Stimulated activated CD8-positive, alpha-beta memory T cell treated with anti-CD3 and anti-CD28 coated beads, Interleukin-4, amount 100 ng/mL, for 1 hour (primary cell): ENCODE measurements at places on chromosomes 11 and 22.

DNA sequence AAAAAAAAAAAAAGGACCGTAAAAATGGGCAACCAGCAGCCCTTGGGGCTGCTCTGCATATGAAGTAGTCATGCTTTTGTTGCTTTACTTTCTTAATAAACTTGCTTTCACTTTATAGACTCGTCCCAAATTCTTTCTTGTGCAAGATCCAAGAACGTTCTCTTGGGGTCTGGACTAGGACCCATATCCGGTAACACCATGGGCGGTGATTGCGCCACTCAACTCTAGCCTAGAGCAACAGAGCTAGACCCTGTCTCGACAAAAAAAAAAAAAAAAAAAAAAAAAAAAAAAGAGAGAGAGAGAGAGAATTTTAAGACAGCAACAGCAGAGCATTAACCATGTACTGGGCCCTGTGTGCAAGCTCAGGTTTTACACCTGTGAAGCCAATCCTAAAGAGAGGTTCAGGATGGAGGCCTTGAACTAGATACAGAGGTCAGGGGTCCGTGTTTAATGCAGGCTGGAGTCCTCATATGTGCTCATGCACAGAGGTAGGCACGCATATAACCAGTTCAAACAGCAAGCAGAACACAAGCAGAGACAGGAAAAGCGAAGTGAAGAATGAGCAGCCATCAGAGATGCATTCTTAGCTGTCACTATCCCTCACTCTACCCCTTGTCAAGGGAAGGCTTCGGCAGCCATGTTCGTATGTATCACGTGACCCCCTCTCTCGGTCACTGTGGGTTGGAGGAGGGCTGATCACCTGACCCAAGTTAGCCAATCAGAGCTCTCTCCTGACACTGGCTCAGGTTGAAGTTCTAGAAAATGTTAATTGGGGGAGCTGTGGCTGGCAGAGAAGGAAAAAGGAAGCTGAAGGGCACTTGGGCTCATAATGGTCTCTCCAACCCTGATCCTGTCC, 16.7 kb upstream of the SYT12 start:
- no peak for DNase-seq

- no peak for DNase-seq
Measured at GRCh38 chr22:45672564-45673481, 1.2 kb downstream of the ATXN10 start.

- DNase-seq: no peak
Measured at GRCh38 chr22:29093501-29094300, 20.9 kb downstream of the KREMEN1 start.

DNA sequence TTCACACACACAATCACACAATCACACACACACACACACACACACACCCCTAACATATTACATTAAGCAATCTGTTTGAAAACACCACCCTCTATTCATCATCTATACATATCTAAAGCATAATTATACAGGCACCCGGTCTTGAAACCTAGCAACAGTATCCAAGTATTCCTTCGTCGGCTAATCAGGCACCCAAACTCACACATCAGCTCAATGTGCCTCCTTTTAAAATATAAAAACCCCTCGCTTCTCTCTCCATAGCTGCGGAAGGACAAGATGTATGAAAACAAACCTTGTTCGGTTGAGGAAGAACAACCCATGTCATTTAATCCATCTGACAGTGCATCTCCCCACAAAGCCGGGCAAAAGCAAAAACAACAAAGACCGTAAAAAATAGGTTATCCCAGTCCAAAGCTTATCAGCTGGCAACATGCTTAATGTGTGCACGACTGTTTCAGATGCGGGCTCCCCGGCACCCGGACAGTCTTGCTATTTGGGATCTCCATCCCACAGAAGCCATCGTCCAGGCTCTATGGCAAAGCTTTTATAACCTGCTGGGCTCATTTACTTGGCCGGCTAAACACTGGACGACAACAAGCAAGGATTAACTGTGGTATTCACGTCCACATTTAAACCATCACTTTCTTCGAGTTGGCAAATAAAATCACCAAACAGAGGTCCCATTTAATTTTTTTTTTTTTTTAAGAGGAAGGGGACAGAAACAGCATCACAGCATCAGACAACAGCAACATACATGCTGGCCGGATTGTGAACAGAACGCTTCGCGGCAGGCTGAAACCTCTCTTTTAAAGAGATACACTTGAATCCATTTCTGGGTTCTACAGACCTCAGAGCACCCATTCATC, 365.5 kb downstream of the SHANK2 start:
- no peak for DNase-seq

DNA sequence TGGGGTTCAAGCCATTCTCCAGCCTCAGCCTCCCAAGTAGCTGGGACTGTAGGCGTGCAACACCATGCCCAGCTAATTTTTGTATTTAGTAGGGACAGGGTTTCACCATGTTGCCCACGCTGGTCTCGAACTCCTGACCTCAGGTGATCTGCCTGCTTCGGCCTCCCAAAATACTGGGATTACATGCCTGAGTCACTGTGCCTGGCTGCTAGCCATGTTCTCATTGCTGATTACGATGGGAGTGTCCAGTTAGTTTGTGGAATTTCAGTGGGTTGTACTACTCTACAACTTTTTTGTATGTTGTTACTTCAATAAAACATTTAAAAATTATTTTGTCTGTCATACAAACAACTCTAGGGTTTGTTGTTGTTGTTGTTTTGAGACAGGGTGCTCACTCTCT, 4.8 kb upstream of the VPS11 start:
- DNase-seq: no peak

DNA sequence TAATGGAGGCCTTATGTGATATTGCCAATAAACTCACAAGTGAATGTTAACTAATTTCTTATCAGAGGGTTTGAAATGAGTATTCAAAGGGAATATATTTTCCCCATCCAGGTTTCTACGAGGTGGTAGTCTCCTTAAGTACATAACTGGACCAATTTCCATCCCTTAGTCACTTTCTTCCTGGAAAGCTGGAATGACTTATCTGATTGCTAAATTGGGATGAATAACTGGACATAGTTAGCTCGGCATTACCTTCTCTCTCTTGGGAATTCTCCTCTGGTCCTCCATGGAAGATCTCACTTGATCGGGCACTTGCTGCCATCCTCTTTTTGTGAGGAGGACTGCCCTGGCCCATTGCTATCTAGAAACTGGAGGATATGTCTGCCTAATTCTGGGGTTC, 109.1 kb downstream of the TRPC6 start:
- no peak for DNase-seq

DNA sequence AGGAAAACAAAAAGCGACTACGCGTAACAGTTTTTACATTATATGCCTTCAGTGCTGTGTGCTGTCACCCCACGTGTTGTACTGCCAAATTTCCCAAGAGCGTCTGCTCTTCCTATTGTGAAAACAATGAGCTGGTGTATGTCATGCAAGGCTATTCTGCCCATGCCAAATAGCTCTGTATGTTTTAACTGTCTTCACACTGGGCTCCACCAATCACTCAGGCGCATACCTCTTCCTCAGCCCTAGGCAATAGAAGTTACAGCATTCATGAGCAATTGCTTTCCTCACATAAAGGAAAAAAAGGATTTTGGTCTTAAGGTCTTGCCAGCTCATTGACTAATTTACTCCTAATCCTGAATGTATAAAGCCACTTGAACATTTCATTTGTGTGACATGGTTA, 606.8 kb downstream of the NTM start:
- DNase-seq: no peak

DNA sequence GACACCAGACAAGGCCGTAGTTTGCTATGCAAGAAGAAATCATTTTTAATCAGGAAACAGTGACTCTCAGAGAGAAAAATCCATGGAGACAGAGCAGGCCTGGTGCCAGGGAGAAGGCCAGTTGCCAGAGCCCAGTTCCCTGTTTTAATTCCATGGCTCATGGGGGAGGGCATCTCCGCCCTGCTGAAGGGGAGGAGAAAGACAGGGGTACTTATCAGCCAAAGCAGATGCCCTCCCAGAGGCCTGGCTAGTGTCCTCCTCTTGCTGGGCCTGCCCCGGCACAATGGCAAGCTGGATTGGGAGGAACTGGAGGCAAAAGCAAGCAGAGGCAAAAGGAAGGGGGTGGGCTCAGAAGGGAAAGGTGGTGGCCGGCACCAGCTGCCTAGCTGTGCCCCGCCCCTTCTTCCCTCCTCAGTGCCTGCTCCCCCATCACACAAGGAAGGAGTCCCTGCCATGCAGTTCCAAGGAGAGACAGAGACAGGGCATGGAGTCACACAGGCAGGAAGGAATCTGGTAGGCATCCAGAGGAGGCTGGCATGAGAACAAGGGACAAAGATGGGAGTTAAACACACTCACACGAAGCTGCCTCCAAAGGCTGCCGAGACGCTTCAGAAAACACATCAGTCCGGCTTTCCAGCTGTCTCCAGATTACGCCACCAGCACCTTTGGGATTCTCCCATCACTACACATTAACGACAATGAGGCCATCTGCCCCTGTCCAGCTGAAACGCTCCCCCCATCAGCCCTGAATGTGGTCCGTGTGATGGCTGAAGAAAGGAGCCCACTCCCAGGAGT, 591.8 kb downstream of the BUD13 start:
- DNase-seq: no peak

GRCh38 chr11:66745356-66746235, 16.6 kb upstream of the SPTBN2 start:
- no peak for DNase-seq

- DNase-seq: no peak
Measured at GRCh38 chr11:1033016-1033798, 3.3 kb downstream of the MUC6 start.

- no peak for DNase-seq
Measured at GRCh38 chr22:37697538-37697835, 639 bp downstream of the TRIOBP start.

DNA sequence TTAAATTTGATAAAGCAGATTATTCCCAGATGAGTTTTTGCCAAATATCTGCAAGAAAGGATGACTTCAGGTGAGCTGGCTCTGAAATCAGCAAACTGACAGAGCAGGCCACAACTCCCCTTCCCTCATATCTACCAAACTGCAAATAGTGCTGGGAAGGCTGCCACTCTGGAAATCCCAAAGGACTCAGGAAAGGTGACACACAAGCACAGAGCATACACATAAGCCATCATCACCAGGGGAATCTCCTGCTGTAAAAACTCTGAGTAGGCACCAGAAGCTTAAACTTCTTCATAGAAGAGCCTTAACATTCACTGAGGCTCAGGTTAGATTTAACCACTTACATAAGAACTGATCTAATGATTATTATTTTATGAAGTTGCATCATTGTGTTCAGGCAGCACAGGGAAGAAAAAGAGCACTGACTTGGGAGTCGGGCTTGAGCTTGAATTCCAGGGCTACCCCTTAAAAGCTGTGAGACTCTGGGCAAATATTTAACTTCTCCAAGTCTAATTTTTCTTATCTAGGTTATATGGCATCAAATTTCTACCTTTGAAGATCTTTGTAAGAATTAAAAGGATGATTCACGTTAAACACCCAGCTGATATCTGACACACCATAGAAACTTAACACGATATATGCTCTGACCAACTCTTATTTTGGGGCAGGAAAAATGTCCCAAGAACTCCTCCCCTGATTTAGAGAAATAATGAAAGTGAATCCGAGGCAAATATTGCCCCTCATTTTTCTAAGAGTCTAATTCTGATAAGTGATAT, 15.0 kb downstream of the SYTL2 start:
- DNase-seq: no peak

DNA sequence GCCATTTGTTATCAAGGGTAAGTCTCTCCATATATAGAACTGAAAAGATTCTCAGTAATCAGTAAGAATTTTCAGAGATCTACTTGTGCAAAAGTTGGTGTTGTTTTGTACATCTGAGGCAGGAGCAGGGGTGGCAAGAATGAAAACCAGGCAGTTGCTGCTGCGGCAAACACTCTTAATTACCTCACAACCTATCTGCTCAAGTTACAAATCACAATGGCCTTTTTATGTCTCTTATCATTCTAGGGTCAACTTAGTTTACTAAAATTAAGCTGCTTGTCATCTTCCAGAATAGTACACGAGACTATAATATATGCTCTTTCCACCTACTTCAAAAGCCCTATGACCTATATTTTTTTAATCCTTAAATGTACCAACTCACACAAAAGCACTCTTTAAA, 14.3 kb upstream of the FSHB start:
- no peak for DNase-seq

GRCh38 chr22:37215890-37216289, 3.6 kb upstream of the SSTR3 start:
- DNase-seq: no peak

- no peak for DNase-seq
Measured at GRCh38 chr11:79068356-79068755, 372.5 kb downstream of the TENM4 start.

- DNase-seq: no peak
Measured at GRCh38 chr11:8867931-8868631, 42.9 kb upstream of the AKIP1 start.

DNA sequence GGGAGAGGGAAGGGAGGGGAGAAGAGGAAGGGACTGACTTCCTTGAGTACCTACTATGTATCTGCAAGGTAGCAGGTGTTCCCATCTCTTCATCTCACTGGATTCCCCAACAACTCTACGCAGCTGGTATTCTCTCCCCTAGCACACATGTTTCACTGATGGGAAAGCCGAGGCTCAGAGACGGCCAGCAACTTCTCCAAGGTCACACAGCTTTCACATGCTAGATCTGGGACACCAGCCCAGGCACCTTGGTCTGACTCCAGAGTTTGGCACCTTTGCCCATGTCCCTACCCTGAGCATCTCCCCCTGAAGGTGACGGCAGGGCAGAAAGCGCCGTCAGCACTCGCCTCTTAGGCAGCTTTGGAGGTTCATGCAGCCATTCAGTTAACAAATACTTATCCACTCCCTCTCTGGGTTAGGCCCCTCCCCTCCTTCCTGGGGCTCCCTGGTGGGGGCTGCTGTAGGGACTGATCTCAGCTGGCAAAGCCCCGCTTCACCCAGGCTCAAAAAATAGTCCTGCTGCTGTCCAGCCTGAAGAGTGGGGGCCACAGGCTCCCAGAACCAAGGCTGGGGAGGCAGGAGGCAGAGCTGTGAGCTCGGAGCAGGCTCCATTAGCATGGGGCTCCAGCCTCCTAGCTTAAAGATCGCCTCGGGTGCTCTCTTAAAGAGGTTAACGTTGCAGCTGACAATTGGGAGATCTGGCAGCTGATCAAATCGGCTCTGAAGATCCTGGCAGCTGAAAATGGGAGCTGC, 79.4 kb downstream of the IGLL1 start:
- no peak for DNase-seq

GRCh38 chr11:1487091-1487850, 692 bp upstream of the MOB2 start:
- no peak for DNase-seq

GRCh38 chr11:68704887-68705286, 20.5 kb downstream of the GAL start:
- DNase-seq: no peak
